ENCODE measurements at places on chromosomes 11 and 22. TPM values are rescaled to one million over a fixed set of nuclear protein-coding genes. Genes with fewer than 3 reads are reported as not detected.

DNA sequence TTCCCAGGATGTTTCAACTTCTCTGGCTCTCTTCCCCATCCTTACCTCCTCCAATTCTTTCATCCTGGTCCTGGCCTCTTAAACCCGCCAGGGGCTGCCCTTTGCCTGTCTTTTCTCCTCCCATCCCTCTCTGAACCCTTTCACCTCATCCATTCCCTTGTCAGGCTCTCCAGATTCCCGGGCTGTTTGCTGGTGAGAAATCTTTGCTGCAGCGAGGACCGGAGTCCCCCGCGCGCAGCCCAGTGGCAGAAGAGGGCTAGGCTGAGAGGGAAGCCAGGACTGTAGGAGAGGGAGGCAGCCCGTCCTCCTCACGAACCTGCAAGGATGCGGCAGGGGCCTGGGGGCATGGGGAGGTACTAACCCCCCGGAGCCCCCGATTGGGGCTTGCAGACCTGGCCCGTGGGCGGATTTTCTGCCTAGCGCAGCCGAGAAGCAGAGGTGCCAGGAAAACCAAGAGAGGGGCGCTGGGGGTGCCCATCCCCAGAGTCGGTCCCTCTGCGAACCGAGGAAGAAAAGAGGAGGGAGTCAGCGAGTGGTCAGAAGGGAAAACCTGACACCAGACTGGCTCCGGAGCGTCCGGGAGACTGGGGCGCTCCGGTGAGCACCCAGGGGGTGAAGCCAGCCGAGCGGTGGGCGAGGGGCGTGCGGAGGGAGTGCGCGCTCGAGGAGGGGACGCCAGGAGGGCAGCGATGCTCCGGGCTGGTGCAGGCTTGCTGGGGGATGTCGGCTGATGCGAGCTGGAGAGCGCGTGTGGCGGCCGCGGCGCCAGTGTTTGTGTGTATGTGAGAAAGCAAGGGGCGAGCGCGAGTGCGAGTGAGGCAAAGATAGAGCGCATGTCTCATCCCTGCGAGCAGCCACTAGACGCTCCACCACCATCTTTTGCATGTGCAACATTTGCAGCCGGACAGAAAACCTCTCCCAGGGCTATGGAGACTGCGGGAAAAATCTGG, at the start of gene GRIA4:
TSS of gene GRIA4 (plus strand) at position 242 of the 950 bp plus-strand sequence. CDS start 925 bp downstream, outside the sequence.
- DNase-seq = no peak

- no peak for DNase-seq
These were observed 366.7 kb upstream of the NARS2 start for GRCh38 chr11:78941226-78941851.

DNA sequence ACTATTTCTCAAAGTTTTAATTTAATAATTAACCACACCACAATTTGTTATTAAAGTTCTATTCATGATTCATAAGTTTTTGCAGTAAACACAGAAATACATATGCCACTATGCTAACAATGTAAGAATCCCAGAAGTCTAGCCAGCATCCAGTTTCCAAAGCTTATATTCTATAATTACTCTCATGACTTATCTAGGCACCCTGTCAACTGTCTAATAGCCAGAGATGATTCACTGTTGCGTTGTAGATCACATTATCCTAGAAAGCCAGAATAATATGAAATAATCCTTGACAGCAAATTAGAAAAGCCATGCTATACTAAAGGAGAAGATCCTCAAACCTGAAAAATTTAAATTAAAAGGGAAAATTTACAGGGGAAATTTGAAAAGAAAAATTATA, 141.0 kb downstream of the SOX6 start:
- no peak for DNase-seq

- no peak for DNase-seq
These were observed 30.1 kb upstream of the CSNK1E start for GRCh38 chr22:38347181-38347943.

DNA sequence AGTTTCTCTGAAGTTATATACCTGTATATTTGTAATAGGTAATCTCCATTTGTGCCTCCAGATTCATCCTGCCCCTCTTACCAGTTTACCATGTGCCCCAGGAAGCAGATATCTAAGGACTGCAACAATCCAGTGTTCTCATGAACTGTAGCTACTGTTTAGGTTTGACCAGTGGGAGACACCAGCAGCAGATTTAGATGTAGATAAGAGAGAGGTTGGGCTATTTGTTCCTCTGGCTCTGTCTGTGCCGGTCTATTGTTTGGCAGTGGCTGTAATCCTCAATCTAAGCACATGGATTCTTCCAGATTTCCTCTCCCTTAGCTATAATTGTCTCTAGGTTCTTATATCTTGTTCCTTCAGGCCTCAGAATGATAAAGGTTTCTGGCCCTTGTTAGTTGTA, 88.4 kb downstream of the ANO3 start:
- no peak for DNase-seq

- no peak for DNase-seq
These were observed 15.1 kb downstream of the ATG13 start for GRCh38 chr11:46632502-46632901.

GRCh38 chr22:37880668-37881440, 25.2 kb upstream of the MICALL1 start:
- no peak for DNase-seq

DNA sequence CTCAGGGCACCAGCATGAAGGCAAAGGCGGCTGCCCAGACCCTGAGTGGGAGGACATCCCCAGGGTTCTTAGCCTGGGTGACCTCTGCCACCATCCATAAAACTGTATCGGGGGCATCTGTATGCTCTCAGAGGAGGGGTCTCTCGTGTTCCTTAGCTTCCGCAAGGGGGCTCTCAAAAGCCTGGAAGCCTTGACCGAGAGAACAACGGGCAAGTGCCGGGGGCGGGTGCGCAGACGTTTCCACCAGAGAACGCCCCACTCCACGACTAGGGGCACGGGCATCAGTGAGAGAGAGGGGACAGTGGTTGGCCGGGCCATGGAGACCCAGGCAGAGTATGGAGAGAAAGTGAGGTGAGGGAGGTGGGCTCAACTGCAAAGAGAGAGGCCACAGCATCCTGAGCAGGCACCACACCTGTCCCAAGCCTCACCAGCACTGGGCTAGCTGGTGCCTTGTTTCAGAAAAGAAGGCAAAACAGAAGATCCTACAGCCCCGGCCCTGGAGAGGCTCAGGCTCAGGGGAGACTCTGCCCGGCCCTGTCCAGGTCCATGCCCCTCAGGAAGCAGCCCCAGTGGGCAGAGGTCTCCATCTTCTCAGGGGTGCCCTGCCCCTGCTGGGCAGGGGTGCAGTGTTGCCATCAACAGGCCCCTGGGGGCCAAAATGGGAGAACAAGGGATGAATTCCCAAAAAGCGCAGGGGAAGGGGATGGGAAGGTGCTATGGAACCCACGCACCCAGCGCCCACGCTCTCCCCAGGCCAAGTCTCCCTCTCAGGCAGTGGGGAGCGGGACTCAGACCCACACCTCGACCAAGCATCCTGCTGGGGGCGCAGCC, 5.9 kb downstream of the TSPAN32 start:
- no peak for DNase-seq

DNA sequence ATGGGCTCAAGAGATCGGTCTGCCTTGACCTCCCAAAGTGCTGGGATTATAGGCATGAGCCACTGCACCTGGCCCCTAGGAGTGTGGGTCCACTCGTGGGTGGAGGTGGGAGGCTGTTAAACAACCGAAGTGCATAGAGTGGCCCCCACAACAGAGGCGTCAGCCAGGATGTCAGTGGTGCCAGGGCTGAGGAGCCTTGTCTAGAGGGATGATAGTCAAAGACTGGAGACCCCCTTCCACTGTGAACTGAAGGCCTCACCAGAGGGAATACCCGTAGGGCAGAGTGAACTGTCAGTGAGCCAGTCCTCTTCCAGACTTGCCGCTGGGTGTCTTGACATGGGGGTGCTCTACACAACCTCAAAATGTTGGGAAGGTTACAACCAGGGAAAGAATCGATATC, 38.2 kb downstream of the AP2A2 start:
- no peak for DNase-seq

DNA sequence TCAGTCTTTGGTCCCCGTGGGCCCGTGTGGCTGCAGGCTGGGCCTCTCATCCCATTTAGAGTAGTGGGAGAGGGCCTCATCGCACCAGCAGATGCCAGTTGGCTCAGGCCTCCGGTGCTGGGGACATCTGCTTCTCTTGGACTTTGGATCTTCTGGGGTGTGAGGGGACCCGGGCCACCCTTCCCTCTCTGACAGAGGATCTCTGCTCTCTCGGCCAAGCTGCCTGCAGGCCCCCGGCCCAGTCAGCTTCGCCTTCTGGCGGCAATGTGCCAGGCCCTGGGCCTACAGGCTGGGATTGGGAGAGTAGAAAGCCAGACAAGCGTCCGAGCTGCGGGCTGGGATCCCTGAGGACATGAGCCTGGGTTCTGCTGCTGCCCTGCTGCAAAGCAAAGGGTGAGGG, 15.0 kb upstream of the FGF3 start:
- DNase-seq = no peak

GRCh38 chr22:47553436-47553835, 791.0 kb downstream of the TBC1D22A start:
- DNase-seq = no peak

- no peak for DNase-seq
These were observed 848.7 kb downstream of the OPCML start for GRCh38 chr11:132683602-132684001.

DNA sequence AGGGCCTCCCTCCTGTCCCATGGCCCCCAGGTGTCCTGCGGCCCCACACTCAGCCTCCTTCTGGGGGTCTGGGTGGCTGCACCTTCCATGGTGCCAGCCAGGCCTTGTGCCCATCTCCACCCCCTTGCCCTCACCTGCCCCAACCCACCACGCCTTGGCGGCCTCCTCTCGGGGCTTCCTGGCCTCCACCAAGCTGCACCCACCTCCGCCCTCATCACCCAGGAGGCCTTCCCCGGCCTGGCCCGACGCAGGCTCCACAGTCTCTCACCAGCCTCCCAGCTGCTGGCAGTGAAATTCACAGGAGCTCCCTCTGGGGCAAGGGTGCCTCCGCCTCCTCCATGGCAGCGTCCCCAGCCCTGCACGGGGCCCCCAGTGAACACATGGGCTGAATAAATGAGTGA, 35.9 kb upstream of the WNT7B start:
- DNase-seq = no peak

DNA sequence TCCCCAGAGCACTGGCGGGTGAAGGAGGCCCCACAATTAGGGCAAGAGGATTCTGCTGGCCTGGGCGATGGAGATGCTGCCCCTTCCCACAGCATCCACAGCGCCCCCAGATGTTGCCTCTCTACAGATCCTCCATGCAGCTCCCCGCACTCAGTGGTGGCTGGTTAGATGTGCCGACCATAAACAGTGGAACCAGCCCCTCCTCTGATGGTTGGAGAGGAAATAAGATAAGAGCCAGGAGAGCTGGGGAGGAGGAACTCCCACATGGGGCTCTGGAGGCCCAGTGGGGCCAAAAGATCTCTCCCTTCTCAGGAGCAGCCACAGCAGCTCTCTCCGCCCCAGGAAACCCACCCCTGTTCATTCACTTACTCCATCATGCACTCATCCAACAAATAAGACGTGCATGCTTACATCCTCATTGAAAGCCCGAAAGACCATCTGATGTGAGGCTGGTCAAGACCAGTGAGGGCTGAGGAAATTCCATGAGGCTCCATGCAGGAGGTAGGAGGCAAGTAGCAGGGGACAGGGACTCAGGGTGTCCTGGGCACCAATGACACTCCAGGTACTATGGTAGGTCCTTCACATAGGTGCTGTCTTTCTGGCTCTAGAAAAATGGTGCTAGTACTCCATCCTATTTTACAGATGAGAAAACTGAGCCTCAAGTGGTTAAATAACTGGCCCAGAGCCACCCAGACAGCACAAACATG, 1.5 kb downstream of the PTGDR2 start:
- DNase-seq = no peak

GRCh38 chr11:68287419-68287818, 15.6 kb upstream of the C11orf24 start:
- no peak for DNase-seq

DNA sequence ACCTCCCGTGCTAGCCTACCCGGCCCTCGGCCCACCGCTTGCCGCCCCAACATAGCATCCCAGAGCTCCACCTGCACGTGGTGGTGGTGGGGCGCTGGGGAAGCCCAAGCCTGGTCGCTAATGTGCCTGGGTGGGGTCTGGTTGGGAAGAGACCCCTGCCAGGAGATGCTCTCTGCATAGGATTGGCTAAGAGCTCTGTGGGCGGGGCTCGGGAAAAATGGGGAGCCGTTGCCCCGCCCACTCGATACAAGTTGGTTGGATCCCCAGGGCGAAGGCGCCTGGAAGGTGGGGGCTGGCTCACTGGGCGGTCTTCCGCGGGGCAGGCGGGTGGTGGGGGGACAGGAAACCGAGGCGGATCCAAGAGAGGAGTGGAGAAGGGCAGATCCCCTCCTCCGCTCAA, 7.6 kb downstream of the LRRC10B start:
- DNase-seq = no peak

DNA sequence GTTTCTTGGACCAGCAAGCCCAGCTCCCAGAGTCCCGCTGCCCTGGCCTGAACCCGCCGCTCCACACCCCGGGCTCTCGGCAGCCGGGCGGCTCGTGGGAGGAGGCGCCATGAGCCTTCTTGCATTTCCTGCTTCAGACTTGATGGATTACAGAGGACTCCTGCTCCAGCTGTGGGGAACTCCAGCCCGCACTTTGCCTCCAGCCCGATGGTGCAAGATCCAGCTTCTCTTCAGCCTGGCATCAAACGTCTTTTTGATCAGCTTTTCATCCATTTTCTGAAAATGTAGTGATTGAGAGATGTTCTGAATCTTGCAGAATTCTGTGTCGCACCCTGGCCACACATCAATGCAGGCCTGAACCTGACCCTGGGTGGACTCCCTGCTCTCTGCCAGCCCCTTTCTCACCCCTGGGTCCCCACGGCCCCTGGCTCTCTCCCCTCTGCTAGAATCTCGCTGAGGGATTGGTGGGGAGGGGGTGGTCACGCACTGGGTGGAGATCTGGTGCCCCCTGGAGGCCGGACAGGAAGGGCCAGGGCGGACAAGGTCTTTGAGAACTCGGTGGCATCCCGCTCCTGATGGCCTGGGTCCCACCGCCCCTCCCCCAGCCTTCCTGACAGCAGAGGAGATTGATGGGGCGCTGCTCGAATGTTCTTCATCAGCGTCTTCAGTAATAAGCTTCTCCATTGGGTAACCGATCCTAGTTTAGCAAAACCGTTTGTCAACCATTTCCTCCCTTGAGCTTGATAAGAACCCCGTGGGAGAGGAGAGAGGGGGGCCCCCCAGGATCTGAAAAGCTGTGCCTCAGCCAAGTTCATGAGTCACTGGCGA, 12.1 kb upstream of the NFAM1 start:
- DNase-seq = peak; percentile 67

GRCh38 chr11:94879006-94879405, 94.3 kb downstream of the CWC15 start:
- no peak for DNase-seq

L3MBTL2 gene
- 26.4 TPM for total RNA-seq

TOMT gene
- total RNA-seq = not detected

SMIM35 gene
- not detected for total RNA-seq

TMA7B gene
- not detected for total RNA-seq

SYCE3 gene
- not detected for total RNA-seq

WBP2NL gene
- not detected for total RNA-seq

SLC22A8 gene
- total RNA-seq = not detected

UCP3 gene
- 0.05 TPM for total RNA-seq

OR52N4 gene
- total RNA-seq = not detected

OR52I2 gene
- total RNA-seq = not detected

RIMBP3C gene
- 0.50 TPM for total RNA-seq

OR52A1 gene
- total RNA-seq = not detected

TRIM64 gene
- not detected for total RNA-seq

OR8D4 gene
- total RNA-seq = not detected

MRGPRX3 gene
- not detected for total RNA-seq
